Stimulated activated CD8-positive, alpha-beta memory T cell treated with anti-CD3 and anti-CD28 coated beads, Interleukin-4, amount 100 ng/mL, for 48 hours (primary cell): ENCODE measurements at places on chromosomes 3 and 15.

DNA sequence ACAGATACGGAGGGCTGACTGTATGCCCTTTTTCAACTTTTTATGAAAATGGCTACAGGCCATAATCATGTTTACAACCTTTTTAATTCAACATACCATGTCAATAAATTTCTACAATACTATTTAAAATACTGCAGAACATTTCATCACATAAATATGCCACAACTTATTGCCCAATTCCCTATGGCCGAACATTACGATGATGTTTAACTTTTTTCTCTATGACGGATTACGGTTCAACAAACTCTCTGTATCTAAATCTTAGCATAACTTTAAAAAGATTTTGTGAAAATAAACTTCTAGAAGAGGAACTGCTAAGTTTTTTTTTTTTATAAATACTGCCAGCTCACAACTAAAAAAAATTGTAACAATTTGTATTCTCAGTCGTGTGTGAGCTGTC lies 220.4 kb downstream of the OSBPL10 start:
- no peak for DNase-seq

DNA sequence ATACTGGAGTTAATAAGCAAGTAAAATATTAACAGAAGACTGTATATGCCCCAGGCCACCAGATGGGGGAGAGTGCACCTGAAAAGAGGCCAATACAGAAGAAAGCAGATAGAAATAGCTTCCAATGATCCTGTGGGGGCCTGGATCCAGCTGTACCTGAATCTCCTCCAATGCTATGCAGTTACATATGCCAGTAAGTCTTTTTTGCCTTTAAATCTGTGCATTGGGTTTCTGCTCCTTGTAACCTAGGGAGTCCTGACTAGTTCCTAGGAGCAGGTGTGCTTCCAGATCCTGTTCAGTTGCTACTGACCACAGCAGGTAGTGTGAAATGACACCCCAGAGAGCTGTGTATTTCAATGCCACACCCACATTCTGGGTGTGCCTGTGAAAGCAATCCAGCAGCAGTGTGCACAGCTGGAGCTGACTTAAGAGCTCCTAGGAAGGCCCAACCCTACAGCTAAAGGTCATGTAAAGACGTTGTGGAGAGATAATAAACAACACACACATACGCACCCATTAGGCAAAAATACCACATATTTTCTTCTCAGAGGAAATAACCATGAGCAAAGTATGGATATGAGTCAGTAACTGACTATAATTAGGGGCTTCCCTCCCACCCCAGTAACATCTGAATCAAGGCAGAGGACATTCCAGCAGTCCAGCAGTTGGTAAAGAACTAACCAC lies 62.2 kb upstream of the AKAP13 start:
- DNase-seq, result peak; percentile 48

DNA sequence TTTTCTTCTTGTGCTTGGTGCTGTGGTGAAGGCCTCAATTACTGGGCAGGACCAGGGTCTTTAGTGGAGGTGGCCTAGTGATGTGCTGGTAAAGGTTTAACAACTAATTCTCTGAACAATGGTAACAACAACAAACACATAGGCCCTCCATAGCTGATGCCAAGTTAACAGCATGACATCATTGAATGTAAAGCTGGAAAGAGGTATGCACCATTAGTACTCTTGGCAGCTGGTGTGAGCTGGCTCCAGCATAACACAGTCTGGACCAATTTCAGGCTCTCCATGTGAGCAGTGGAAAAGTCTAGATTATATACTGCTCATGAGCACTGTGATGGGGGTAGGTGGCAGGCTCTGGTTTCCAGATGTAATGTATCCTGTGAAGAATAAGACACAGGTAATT lies 61.8 kb downstream of the SLC7A14 start:
- no peak for DNase-seq

GRCh38 chr15:30889196-30889595 lies 14.5 kb upstream of the FAN1 start:
- no peak for DNase-seq

DNA sequence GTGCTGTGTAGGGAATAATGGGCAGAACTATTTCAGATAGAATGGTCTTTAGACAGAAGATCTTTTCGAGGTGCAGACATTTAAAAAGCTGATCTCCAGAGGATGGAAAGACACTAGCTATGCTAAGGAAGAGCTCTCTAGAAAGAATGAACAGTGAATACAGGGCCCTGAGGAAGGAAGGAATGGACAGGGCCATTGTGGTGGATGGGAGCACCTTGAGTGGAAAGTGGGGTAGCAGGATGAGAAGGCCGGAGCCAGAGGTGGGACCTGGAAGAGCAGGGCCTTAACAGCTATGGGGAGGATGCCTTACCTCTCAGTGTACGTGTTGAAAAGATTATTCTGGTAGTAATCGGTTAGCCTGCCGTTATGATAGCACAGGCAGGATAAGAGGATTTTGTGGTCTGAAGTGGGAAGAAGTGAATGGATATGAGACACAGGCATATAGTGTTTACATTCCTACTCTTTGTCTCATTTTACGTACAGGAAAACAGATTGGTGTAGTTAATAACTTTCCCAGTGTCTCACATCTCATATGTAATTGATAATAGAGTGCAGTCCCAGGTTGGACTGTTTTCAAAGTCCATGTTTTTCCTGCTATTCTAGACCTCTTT lies 172.4 kb downstream of the KLHL25 start:
- DNase-seq, result no peak

GRCh38 chr3:129341331-129342141 lies 62.9 kb downstream of the HMCES start:
- no peak for DNase-seq

GRCh38 chr3:130971208-130971607 lies 55.4 kb downstream of the ASTE1 start:
- DNase-seq, result no peak

DNA sequence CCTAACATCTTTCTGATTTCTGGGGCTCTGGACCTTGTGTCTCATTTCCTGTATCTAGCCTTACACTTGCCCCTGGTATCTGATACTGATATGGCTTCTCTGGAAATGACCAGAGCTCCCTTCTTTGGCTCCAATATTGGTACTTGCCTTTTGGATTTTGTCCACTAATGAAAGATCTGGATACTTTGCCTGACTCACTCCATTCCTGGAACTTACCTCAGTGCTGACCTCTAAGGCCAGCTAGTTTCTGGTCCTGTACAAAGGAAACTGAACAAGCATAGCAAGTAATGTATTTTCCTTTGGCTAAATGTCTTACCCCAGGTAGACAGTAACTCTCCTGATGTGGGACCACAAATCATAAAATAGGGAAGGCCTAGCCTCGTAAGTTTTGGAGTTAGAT lies 93.8 kb upstream of the SLC4A7 start:
- DNase-seq, result no peak

DNA sequence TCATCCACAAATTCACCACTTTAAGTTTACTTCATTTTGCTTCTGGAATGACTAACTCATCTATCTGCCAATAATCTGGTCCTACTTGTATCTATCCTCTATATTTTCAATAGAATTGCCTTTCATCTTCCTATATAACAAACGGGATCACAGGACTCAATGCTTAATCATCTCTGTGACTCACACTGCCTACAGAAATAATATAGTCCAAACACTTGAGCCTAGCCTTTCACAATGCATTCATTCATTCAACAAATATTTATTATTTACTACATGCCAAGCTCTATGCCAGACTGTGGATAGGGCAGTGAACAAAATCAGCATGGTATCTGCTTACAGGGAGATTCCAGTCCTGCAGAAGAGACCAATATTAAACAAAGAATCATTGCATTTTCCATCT lies 16.6 kb upstream of the AGTR1 start:
- DNase-seq, result no peak

- no peak for DNase-seq
These were observed 8.5 kb downstream of the CDCP1 start for GRCh38 chr3:45137656-45138181.

DNA sequence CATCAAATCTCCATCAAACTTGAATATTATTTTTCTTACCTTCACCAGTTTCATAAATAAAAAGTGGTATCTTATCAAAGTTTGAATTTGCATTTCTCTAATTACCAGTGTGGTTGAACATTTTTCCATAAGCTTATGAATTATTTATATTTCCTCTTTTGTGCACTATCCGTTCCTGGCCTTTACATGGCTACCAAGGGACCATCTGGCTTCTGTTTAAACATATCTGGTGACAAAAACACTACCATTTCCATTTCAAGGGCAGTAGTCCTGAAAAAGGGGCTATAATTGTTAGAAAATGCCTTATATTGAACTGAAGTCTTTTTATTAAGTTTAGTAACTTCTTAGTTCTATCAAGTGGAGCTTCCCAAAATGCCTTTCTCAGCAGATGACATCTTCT lies 44.3 kb upstream of the TM4SF4 start:
- DNase-seq, result no peak

- DNase-seq, result no peak
These were observed 3.5 kb upstream of the PPIB start for GRCh38 chr15:64166102-64166890.

DNA sequence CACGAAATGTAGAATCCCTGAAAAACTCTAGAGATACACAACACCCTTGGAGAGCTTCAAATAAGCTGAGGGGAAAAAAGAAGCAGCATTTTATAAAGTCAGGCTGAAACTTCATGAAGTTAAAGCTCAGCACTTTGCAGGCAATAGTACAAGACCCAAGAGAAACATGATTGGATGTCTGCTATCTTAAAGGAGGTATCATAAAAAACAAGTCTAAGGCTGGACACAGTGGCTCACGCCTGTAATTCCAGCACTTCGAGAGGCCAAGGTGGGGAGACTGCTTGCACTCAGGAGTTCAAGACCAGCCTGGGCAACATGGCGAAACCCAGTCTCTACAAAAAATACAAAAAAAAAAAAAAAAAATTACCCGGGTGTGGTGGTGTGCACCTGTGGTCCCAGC lies 42.9 kb downstream of the NPTN start:
- DNase-seq, result no peak

GRCh38 chr3:155188031-155188430 lies 105.5 kb downstream of the STRIT1 start:
- no peak for DNase-seq

- no peak for DNase-seq
These were observed 260.2 kb downstream of the PDZRN3 start for GRCh38 chr3:73364517-73364916.

GRCh38 chr3:172707030-172707429 lies 3.8 kb downstream of the NCEH1 start:
- DNase-seq, result no peak

DNA sequence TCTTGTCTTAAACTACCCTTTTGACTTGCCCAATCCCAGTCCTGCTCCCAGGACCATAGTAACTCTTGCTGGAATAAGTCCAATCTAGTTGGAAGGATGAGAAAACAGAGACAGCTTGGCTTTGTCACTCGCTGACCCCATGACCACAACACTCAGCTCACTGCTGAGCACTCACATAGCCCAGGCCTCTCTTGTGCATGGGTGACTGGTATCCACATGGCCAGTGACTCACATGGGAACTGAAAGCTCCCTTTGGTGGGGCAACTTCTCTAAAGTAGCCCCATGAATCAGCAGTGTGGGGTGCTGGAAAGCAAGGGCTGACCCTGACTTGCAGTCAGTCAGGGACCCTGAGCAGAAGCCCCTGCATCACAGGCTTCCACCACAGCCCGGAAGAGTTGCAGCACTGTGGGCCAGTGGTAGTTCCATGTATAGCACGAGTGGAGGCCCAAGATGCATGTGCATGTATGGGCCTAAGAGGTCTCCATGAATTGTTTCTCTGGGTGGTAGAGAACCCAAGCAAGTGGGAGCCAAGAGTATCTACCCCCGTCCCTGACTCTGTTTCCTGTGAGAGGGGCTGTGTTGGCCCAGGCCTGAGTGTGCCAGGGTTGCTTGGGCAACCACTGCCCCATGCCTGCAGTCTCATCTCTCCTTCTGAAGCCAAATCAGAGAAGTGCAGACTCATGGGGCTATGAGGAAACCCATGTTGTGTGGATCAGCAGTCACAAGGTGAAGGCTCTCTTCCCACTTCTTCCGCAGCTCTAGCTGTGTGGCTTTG lies 62.1 kb upstream of the XCR1 start:
- DNase-seq, result peak; percentile 63

DNA sequence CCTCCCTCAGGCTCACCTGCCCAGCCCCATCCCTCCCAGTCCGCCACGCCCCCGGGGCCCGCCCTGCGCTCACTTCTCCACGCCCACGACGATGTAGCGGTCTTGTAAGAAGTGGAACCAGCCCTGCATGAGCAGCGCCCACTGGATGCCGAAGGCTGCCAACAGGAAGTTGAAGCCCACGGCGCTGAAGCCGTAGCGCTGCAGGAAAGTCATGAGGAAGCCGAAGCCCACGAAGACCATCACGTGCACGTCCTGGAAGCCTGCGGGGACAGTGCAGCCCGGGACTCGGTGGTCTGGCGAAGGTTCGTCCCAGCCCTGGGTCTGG lies 9.7 kb downstream of the RHCG start:
- DNase-seq, result peak; percentile 72

- no peak for DNase-seq
These were observed 230.9 kb downstream of the XXYLT1 start for GRCh38 chr3:195040094-195040493.

- no peak for DNase-seq
These were observed 810.2 kb upstream of the ALCAM start for GRCh38 chr3:104556372-104557078.

- DNase-seq, result no peak
These were observed 25.6 kb upstream of the NLGN1 start for GRCh38 chr3:173371848-173372487.

DNA sequence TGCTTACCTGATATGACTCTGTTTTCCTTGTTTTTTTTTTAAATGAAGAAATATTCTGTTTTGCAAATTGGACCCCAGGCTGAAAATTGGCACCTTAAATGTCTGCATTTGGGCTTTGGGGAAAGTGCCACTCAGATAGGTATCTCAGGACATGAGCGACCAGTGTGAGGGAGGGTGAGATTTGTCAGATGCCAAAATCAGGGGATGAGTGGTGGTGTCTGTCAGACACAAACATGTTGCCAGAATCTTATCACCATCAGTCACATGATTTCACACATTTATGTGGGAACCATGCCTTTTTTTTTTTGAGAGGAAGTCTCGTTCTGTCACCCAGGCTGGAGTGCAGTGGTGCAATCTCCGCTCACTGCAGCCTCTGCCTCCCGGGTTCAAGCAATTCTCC lies 75.6 kb upstream of the OSBPL11 start:
- no peak for DNase-seq

DNA sequence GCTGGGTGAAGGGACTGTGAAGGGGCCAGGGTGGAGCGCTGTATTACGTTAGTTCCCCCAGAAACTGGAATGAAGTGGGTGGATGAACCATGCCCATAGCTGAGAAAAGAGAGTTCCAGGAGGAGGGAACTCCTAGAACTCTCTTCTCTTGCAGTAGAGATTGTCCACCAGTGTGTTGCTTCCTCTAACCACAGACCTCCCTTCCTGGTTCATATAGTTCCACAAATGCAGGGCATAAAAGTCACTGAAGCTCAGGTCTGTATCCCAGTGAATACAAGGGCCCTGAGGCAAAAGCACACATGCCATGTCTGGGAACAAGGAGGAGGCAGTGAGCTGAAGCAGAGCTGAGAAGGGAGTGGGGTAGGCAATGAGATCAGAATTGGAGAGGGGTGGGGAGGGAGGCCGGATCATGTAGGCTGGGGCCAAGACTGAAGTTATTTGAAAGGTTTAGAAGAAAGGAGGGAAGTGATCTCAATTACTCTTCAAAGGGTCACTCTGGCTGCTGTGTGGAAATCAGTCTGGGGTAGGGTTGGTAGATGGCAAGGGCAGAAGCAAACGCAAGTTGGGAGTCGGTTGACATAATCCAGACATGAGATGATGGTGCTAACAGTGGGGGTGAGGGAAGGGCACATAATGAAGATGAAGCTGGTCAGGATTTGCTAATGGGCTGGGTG lies 6.5 kb downstream of the A4GNT start:
- no peak for DNase-seq

- DNase-seq, result peak; percentile 79
These were observed 24.5 kb upstream of the RAD18 start for GRCh38 chr3:8987645-8988383.

- DNase-seq, result no peak
These were observed 27.9 kb upstream of the PRTG start for GRCh38 chr15:55770806-55771205.
